ENCODE measurements at places on chromosomes 1 and 21. TPM values are rescaled to one million over a fixed set of nuclear protein-coding genes. Genes with fewer than 3 reads are reported as not detected.

Gene IPO13
- 14.2 TPM for total RNA-seq

GRCh38 chr1:107879927-107880326 is 85.1 kb downstream of the VAV3 start:
- DNase-seq = no peak

Gene C1orf226
- under 0.01 TPM for total RNA-seq

DNA sequence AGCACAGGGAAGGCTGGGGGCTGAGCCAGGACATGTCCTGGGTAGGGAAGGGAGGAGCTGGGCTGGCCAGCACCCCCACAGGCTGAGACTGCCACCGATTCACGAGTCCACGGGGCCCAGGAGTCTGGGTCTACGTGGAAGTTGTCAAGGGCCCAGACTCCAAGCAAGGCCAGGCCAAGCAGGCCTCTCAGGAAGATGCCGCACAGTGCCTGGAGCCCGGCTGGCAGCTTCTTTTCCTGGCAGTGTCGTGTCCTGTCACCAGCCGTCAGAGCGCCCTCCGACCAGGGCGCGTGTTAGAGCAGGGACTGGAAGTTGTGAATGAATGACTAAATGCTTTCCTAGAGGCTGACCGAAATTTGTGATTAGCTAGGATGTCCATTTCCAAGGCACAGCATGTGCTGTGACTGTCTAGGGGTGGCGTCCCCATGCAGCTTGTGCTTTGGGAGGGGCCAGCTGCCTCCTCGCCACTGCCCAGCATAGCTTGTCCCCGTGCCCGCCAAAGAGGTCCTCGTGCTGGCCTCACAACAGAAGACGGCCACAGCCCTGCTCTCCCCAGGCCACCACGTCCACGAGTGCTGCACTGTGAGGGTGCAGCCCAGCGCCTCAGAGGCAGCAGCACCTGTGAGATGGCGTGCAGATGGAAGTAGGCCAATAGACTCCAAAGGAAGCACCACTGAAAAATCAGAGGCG is 147.4 kb upstream of the COL6A1 start:
- no peak for DNase-seq

GRCh38 chr1:24558902-24559791 is 3.3 kb downstream of the NCMAP start:
- DNase-seq = peak; percentile 82

Gene ATP6V1G3
- total RNA-seq = not detected

DNA sequence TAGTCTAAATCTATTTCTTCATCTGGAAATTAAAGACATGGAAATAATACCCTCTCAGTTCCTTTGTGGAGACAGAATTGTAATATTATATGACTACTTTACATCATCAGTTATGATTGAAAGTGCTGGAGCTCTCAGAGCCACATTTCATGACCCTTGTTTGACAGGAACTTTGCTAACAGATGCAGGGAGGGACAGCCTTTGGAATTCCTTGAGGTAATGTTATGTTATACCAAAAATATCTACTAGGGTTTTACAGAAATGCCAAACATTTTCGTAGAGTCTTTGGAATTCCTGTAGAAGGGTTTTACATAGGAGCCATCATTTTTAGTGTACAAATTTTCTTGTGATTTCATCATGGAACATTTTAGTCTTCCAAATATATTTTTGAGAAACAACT is 57.4 kb upstream of the ADAMTS5 start:
- peak; percentile 71 for DNase-seq

DNA sequence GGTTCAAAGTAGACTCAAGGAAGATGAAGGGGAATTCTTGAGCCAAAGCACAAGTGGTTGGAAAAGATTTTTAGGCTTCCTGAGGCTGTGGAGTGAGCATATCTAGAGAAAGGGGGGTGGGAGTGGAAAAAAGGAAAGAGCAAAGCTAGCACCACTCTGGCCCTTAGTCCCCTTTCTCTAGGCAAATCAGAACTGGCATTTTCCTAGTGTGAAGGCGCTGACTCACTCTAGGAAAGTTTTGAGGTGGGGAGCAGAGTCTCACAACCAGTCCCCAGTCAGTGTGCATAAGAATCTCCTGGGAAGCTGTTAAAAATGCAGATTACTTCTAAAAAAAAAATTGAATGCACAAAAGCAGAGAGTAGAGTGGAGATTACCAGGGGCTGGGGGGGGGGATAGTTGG is 3.4 kb upstream of the GPR89B start:
- no peak for DNase-seq

- peak; percentile 81 for DNase-seq
Observed at GRCh38 chr1:15046487-15047165, 106.9 kb upstream of the TMEM51 start.

DNA sequence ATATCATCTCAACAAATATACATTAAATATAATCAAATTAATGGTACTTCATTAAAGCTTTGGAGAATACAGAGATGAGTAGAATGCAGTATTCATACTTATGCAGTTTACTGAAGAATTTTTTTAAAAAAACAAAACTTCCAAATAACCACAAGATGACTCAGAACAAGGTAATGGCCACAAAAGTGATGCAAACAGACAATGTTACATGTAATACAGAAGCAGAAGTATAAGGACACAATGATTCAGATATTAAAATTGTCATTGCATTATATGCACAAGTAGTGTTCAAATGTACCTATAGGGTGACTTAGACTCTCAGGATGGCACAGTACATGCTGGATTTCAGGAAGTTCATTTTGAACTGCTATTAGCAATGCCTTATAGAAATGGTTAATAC is 227.2 kb upstream of the ST6GALNAC5 start:
- peak; percentile 11 for DNase-seq

DNA sequence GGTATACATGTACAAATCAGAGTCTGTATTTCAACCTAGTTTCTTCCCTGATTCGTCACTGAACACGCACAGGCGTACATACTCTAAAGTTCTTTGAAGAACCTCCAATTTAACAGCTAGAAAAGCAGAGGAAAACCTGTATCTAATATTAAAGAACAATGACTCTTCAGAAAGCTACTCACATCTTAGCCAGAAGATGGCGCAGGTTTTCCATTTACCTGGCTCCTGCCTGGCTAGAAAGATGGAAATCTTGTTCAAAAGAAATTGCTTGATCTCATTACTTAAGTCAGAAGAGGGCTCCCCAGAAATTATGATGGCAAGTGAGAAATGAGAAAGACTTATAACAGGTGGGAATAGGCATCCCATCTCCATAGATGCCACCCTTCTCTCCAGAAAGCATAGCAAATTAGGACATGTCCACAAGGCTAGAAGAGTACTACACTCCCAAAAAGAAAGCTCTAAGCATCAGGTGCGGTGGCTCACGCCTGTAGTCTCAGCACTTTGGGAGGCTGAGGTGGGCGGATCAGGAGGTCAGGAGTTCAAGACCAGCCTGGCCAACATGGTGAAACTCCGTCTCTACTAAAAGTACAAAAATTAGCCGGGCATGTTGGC is 19.0 kb upstream of the L1TD1 start:
- peak; percentile 45 for DNase-seq

GRCh38 chr1:225657462-225657989 is 4.6 kb upstream of the ENAH start:
- peak; percentile 89 for DNase-seq

- DNase-seq = no peak
Observed at GRCh38 chr1:3566003-3566885, 45.1 kb downstream of the MEGF6 start.

GRCh38 chr21:34939673-34940331 is 109.3 kb downstream of the RUNX1 start:
- no peak for DNase-seq

- DNase-seq = no peak
Observed at GRCh38 chr1:233864578-233864977, 39.9 kb upstream of the SLC35F3 start.

- DNase-seq = no peak
Observed at GRCh38 chr1:203287109-203287893, 18.0 kb upstream of the BTG2 start.

DNA sequence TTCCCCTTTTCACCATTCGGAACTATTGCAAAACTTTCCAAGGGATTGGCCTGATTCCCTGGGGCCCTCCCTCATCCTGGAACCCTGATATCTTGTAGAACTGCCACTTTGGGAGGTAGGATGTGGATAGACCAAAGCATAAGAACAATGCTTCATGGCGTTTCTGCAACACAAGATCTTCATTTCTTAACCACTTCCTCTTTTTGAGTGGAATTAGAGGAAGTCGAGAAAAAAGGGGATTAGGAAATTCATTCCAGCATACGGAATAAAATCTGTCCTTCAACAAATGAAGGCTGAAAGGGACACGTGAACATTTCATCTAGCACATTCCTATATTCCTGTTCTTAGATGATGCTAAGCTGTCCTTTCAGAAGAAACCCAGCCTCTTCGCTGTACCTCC is 149.3 kb downstream of the HUNK start:
- no peak for DNase-seq

Gene MSH4
- under 0.01 TPM for total RNA-seq

- DNase-seq = peak; percentile 17
Observed at GRCh38 chr1:19044975-19045831, 88.7 kb upstream of the IFFO2 start.

DNA sequence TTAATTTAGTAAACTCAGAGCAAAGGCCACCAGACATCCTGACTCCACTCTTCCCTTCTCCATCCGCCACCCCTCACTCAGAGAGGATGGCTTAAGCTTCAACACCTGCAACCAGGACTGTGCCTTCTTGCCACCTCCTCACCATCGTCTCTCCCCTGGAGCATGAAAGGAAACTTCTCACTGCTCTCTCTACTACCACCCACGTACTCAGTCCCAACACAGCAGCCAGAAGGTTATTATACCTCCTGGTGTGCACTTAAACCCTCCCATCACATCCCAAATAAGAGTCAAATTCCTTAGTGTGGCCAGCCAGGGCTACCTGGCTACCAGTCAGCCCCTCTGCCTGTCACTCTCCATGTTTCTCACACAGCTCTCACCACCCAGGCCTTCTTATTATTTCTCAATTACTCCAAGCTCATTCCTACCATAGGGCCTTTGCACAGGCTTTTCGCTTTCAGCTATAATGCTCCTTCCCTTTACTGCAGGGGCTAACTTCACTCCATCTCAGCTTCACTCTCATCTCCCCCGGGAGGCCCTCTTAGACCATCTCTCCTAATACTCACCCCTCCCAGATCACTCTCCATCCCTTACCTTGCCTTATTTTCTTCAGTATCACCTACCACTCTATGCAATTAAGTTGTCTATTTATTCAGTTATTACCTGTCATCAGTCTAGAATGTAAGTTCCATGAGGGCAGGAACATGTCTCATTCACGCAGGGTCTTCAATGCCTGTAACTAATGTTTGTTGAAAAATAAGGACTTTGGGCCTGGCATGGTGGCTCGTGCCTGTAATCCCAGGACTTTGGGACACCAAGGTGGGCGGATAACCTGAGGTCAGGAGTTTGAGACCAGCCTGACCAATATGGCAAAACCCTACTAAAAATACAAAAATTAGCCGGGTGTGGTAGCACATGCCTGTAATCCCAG is 137.5 kb downstream of the TOMM20 start:
- DNase-seq = no peak

GRCh38 chr1:188062456-188062855 is 1233.7 kb downstream of the PLA2G4A start:
- peak; percentile 49 for DNase-seq

GRCh38 chr1:2368053-2368744 is 23.2 kb downstream of the MORN1 start:
- DNase-seq = no peak

GRCh38 chr1:204232526-204232925 is 18.7 kb upstream of the GOLT1A start:
- peak; percentile 71 for DNase-seq

Gene TFAP2E
- under 0.01 TPM for total RNA-seq

Gene GALNT2
- total RNA-seq = 50.4 TPM

- no peak for DNase-seq
Observed at GRCh38 chr21:45922648-45923047, 58.9 kb upstream of the COL6A1 start.

- no peak for DNase-seq
Observed at GRCh38 chr1:76554283-76554682, 313.0 kb upstream of the ST6GALNAC5 start.
